ENCODE measurements at places on chromosomes 6 and 20.

DNA sequence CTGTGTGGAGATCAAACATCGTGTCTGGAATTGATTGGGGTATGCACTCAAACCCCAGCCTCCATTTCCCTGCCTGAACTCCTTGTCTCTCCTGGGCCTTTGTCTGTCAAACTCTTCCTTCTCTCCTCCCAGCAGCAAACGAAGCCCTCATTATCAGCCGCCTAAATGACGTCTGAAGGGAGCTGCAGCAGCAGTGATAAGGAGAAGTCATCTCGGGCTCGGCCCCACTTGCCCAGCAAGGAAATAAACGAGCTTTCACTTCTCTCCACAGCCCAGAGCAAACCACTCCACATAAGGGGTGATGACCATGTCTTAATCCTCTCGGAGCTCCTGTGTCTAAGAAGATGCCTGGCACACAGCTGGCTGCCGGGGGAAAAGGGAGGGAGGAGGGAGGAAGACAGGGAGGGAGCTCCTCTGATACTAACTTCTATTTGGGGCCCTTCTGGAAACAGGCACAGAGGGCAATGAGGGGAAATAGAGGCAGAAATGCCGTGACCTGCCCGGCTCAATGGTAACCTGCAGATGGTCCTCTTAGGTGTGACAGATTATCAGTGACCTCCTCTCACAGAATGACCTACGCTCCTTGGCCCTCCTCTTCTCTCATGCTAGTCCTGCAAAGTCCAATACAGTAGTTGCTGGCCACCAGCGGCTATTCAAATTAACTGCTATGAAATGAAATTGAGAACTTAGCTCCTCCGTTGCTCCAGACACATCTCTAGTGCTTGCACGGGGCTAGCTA is 100.4 kb downstream of the PXDC1 start:
- no peak for DNase-seq

- no peak for DNase-seq
These were observed 46.2 kb upstream of the BCLAF1 start for GRCh38 chr6:136335736-136336363.

DNA sequence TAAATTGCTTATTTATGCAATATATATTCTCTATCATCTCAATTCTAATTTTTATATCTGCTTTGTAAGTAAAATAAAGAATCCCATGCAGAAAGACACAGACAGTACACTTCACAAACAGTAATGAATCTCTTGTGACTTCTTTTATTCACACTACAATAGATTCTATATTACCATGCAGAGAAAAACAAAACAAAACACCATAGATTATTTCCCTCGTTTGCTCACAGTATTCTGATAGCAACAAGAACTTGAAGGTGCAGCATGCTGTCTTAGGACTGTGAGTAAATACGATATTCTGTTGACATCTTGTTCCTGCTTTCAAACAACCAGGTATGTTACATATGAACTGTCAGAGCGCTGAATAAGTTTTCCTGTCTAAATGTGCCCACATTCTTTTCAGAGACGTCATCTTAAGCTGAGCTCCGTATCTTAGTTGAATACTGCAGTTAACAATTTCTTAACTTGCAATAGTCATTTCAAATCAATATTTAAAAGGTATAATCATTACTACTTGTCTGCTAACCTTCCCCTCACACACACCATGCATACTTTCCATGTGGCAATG is 140.1 kb downstream of the BTBD9 start:
- DNase-seq, result no peak

DNA sequence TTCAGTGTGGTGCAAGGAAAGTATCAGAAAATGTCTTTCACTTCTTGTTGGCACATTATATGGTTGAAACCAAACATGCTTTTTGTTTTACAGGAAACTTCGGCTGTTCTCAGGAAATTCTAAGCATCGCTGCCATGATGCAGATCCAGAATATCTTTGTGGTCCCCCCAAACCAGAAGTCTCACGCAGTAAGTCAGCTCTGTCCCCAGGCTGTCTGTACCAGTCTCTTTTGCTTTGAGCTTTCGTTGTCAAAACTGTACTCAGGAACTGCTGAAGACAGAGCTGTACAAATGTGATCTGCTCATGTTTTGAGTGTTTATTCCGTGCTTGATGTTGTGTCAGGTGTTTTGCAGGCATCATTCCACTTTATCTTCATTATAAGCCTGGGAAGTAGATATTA is 59.6 kb downstream of the DHX35 start:
- DNase-seq, result no peak

DNA sequence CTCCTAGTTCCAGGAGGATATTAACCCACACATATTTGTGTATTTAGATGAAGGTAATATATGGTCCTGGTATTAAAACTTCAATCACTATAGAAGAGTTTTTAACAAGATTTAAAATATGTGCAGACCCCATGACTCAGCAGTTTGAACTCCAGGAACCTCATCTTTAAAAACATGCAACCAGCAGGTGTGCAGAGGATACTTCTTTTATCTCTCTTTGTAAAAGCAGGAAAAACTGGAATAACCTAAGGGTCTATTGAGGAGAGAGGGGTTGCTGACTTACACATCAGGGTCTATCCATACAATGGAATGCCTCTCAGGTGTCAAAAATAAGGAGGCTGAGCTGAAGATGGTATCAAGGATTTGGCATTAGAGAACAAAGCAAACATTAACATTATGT is 36.9 kb upstream of the TFAP2C start:
- DNase-seq, result no peak

DNA sequence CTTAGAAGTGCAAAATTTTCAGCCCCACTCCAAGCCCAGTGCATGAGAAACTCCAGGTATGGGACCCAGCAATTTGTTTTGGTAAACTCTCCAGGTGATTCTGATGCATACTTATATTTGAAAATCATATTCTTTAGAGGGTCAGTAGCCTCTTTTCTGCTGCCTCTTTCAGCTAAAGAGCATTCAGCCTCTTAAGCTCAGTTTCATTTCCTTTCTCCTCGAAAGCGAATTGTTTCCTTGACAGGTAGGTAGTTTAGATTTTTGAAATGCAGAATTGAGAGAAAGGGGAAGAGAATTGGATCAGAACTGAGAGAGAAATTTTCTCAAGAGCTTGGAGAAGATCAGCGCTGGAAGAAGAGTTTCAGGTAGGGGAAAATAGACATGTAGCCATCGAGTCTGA is 995.8 kb upstream of the FLRT3 start:
- DNase-seq, result no peak

DNA sequence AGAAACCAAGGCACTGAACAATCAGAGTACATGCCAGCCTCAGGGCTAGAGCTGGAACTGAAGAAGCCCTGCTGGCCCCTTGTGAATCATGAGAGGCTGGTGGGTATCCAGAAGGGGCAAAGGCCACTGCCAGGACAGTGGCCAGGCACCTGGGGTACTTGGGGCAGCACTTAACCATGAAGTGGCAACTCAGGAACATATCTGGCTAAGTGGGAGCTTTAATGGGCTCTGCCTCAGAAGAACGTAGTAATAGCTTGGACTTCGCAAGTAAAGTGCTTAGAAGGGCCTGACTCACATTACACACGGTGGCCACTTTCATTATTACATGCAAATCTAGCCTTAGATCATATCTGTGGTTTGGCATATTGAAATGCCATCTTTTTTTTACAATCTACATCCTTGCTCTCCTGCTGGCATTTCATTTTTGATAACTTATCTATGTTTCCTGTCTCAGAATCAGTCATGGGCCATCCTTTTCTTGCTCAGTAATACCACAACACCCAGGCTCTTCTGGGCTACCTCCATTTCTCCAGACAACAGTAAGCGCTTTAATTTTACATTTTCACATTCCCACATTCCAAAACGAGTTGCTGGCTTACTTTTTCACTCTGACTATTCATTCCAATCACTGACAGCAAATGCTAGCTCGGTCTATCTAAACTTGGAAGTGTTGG is 21.6 kb downstream of the NAPB start:
- DNase-seq, result no peak

GRCh38 chr20:48862279-48862678 is 34.5 kb upstream of the PREX1 start:
- DNase-seq, result no peak

GRCh38 chr6:136511926-136512325 is 38.3 kb downstream of the MAP7 start:
- no peak for DNase-seq

DNA sequence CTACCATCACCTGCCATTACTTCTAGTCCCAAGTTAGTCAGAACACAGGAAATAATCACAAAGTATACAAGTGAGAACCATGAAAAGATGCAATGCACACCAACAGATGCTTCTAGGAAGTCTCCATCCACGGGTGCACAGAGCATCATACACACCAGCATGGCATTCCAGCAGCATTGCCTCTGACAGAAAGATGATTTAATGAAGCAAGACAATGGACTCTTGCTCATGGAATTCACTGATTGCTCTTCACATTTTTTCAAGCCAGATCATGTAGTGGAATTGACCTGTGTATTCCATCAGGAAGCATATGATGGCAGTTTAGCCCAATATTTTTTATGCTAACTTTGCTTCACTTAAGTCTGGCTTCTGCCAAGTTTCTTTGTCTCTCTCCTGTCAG is 406.3 kb upstream of the RGS17 start:
- no peak for DNase-seq

DNA sequence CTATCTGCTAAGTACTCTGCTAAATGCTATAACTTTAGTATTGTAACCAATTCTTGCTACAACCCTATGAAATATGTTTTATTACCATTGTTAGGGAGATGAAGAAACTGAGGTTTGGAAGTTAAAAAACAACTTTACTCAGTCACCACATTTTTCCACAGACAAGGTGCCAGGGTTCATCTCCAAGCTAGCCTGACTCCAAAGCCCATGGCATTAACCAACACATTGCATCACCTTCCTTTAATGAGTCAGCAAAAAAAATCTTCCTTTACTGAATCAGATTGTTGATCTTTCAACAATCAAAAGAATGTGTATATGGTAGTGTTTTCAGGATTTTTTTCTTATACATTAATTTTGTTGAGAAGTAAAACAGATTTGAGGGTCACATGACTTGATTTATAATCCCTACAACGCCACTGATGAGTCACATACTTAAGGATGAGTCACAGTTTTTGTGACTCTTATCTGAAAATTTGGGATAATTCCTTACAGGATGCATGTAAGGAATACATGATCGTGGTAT is 41.5 kb downstream of the MAN1A1 start:
- DNase-seq, result no peak

- DNase-seq, result no peak
These were observed 32.1 kb upstream of the MANEA start for GRCh38 chr6:95545226-95545625.

DNA sequence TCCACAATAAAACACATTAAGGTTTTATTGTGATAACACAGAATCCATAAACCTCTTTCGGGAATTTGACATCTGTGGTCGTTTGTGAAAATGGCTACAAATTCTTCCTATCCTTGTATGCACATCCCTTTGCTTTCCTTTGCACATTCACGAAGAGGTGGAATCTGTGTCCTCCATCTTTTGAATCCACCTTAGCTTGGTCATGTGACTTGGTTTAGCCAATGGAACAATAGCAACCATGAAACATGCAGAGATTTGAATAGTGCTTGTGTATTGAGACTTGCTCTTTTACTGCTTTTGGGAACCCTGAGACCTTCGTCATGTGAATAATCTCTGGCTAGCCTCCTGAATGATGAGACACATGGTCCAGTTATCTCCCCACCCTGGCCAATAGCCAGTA is 49.7 kb upstream of the NOP56 start:
- DNase-seq, result no peak

GRCh38 chr20:53162251-53162835 is 190.2 kb downstream of the TSHZ2 start:
- DNase-seq, result no peak

All from stimulated activated CD8-positive, alpha-beta memory T cell treated with anti-CD3 and anti-CD28 coated beads, Interleukin-15, amount 100 ng/mL, for 4 hours (primary cell).